ENCODE measurements at places on chromosomes 4 and X. TPM values are rescaled to one million over a fixed set of nuclear protein-coding genes. Genes with fewer than 3 reads are reported as not detected.

DNA sequence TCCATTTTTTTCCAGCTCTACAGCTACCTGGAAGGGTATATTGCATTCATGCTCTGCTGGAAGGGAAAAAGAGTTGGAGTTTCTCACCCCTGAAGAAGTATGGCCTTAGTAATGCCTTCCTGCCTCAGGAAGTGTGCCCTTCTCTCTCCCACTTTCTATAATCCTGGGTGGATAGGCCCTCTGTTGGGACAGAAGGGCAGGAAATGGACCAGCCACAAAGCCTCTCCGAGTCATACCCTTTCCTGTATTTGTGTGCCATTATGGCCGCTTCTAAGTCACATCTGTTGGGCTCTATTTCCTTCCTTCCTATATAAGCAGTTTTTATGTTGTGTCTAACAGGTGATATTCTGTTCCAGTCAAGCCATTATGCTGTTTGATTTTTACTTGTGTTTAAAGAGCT lies 74.8 kb upstream of the SMARCA5 start:
- peak; percentile 45 for DNase-seq

DNA sequence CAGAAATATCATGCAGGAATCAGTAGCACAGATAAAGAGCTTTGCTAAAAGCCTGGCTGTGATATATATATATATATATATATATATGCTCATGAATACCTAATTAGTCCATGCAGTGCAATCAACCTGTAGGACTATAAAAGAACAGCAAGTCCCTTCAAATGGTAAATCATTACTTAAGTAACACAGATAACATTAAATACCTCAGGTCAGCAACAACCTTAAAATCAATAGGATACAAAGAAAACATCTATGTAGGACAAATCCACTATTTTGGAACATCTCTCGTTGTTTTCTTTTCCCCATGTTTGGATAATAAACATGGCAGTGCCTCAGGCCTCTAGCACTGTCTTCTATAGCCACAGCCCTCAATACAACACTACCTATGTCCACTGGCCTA lies 106.6 kb downstream of the FNIP2 start:
- no peak for DNase-seq

DNA sequence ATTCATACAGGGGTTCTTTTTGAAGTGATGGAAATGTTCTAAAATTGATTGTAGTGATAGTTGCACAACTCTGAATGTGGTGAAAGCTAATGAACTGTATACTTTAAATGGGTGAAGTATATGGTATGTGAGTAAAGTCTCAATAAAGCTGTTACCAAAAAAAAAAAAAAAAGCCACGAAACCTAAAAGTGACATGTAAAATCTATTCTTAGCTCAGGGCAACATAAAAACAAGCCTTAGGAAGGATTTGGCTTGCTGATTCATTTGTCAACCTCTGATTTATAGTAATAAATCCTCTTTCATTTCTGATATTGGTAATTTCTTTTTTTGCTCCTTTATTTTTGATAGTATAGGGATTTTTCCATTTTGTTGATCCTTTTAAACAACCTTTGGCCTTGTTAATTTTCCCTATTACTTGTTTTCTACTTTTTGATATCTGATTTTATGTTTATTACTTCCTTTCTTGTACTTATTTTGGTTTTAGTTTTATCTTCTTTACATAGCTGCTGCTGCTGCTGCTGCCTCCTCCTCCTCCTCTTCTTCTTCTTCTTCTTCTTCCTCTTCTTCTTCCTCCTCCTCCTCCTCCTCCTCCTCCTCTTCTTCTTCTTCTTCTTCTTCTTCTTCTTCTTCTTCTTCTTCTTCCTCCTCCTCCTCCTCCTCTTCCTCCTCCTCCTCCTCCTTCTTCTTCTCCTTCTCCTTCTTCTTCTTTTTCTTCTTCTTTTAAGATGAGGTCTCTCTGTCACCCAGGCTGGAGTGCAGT lies 79.4 kb downstream of the ADGRG4 start:
- no peak for DNase-seq

- DNase-seq, result no peak
These were observed 42.3 kb downstream of the TBC1D14 start for GRCh38 chr4:6951880-6952381.

DNA sequence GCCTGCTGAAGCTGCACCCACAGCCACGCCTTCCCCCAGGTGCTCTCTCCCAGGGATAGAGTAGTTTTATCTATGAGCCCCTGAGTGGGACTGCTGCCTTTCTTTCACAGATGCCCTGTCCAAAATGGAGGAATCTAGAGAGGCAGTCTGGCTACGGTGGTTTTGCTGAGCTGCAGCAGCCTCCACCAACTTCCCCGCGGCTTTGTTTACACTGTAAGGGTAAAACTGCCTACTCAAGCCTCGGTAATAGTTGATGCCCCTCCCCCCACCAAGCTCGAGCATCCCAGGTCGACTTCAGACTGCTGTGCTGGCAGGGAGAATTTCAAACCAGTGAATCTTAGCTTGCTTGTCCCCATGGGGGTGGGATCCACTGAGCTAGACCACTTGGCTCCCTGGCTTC lies 84.5 kb downstream of the PRKG2 start:
- DNase-seq, result no peak

DNA sequence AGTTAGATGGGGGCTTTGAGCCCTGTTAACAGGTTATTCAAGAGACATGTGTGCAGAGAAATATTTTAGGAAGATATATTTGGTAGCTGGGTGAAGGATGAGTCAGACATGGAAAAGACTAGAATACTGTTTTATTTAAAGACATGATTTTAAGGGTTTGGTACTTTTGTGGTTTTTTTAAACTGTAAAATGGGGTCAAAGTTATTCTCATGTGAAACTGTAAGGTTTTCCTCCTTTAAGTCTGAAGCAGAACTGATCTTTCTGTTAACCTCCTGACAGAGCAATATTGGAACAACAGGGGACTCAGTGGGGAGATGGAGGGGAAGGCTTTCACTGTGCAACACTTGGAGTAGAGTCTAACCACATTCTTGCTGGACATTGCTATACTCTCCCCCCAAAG lies 112.4 kb upstream of the LSM6 start:
- DNase-seq, result no peak

RNF175 gene
- total RNA-seq, result not detected

CFAP47 gene
- 0.26 TPM for total RNA-seq

IL15 gene
- 7.8 TPM for total RNA-seq

All from A172 (cell line).